Endothelial cell of umbilical vein (primary cell): ENCODE measurements at places on chromosomes 2 and 18. TPM values are rescaled to one million over a fixed set of nuclear protein-coding genes. Genes with fewer than 3 reads are reported as not detected.

GRCh38 chr2:75047992-75048625, 89.7 kb downstream of the POLE4 start:
- DNase-seq, result no peak
- peaks cover 2% of the 10 kb centered on the region for H3K4me1 ChIP-seq
- no peak overlapping the region for H3K4me3 ChIP-seq
- no peaks in the 10 kb centered on the region for H3K27me3 ChIP-seq

DNA sequence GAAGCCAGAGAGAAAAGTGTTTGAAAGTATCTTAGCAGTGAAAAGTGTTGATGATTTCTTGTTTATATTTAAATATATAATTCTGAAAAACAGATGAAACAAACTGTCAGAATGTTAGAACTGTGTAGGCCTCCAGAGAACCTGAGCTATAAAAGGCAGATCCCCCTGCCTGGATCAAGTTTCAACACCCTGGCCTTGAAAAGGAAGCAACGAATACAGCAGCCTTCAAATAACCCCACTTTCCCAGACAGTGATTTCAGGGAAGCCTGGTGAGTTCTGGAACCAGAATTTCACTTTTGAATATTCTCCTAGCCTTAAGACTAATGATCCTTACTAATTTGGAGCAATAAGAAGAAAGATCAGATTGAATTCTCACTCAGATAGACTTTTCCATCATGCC, 13.3 kb upstream of the TRIM43 start:
- H3K27me3 ChIP-seq, result peaks cover 9% of the 10 kb centered on the region
- H3K36me3 ChIP-seq, result no peaks in the 10 kb centered on the region
- H3K4me3 ChIP-seq, result no peak overlapping the region
- no peak overlapping the region for H3K27ac ChIP-seq
- no peak for DNase-seq
- H3K4me1 ChIP-seq, result no peaks in the 10 kb centered on the region

DNA sequence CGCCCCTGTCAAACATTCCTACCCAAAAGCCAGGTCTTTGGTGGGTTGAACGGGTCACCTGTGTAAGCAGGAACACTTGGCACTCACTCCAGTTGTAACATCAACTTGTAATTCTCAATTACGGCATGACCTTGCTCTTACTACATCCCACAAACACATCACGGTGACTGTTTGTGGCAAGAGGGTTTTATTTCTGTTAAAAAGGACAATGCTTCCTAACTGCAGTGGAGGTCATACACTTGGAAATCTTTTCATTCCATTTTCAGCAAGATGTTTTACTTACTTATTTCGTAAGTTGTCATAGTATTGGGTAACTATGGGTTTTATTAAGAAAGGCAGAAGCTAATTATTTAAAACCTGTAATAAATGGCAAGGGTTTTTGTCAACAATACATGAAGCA, 126.1 kb downstream of the ZNF516 start:
- no peak for DNase-seq
- H3K4me1 ChIP-seq, result no peaks in the 10 kb centered on the region
- no peak overlapping the region for H3K27ac ChIP-seq
- no peaks in the 10 kb centered on the region for H3K27me3 ChIP-seq
- H3K4me3 ChIP-seq, result no peak overlapping the region
- H3K36me3 ChIP-seq, result no peaks in the 10 kb centered on the region

GRCh38 chr18:6638447-6638846, 91.1 kb upstream of the ARHGAP28 start:
- H3K4me3 ChIP-seq, result no peak overlapping the region
- H3K36me3 ChIP-seq, result no peaks in the 10 kb centered on the region
- no peaks in the 10 kb centered on the region for H3K4me1 ChIP-seq
- no peaks in the 10 kb centered on the region for H3K27me3 ChIP-seq

DNA sequence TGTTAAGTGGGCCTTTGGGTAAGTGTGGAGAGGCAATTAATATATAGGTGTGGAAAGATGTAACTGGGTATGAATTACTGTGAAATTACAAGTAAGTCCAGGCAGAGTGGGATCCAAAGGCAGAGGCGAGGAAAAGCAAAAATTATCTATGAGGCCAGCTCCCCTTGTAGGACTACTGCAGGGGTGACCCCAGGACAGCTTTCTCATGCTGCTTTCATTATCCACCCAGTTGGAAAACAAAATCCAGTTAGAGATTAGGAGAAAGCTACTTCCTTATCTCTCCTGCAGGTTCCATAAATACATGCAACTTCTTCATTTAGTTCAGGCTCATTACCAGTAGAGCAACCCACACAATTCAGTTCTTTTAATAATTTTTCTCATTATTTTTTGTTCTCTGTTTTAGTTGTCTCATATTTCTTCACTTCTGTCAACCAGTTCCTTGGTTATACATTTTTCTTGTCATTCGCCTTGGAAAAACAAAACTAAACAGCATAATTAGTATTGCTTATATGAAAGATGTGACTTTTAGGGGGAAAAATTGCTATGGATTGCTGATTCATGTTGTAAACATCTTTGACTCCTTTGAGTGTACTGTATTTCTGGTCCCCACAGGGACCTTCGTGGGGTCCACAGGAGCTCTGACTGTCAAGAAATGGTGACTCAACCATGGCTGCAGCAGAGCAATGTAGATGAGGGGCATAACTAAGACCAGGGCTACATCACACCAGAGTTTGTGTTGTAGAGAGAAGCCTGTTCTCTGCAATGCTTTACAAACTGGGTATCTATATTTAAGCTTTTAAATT, 110.4 kb upstream of the PARD3B start:
- peaks cover 4% of the 10 kb centered on the region for H3K4me1 ChIP-seq
- no peak overlapping the region for H3K4me3 ChIP-seq
- no peak for DNase-seq
- no peaks in the 10 kb centered on the region for H3K27me3 ChIP-seq
- H3K27ac ChIP-seq, result no peak overlapping the region

GRCh38 chr18:71405169-71405809, 1116.4 kb downstream of the SOCS6 start:
- H3K27me3 ChIP-seq, result no peaks in the 10 kb centered on the region
- no peaks in the 10 kb centered on the region for H3K36me3 ChIP-seq
- no peak for DNase-seq
- no peak overlapping the region for H3K4me3 ChIP-seq

GRCh38 chr2:36452260-36452659, 96.7 kb downstream of the CRIM1 start:
- H3K4me1 ChIP-seq, result peaks cover 99% of the 10 kb centered on the region
- H3K27me3 ChIP-seq, result no peaks in the 10 kb centered on the region
- DNase-seq, result no peak
- peak overlapping the region; percentile 73 for H3K27ac ChIP-seq
- H3K36me3 ChIP-seq, result peaks cover 14% of the 10 kb centered on the region

DNA sequence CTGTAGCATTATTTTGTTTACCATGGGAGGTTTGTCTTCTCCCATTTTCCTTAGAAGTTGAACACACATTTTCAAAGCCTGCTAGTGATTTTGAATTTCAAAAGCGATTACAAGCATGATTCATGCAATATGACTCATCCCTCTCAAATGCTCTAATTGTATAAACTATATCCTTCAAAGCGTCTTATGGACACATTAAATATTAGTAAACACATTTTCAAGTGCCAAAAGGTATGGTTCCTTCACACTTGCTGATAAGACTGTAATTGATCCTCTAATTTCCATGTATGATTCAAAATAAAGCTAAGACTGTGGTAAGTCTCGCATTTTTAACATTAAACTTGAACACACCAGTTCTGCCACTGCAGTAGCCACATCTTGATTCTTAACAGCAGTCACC, 512.9 kb downstream of the LRRTM4 start:
- no peak overlapping the region for H3K4me3 ChIP-seq
- H3K36me3 ChIP-seq, result no peaks in the 10 kb centered on the region
- H3K4me1 ChIP-seq, result peaks cover 20% of the 10 kb centered on the region
- H3K27ac ChIP-seq, result no peak overlapping the region

GRCh38 chr2:240289701-240290431, 145.6 kb upstream of the GPC1 start:
- no peaks in the 10 kb centered on the region for H3K27me3 ChIP-seq
- no peaks in the 10 kb centered on the region for H3K36me3 ChIP-seq
- no peak overlapping the region for H3K27ac ChIP-seq
- no peaks in the 10 kb centered on the region for H3K4me1 ChIP-seq
- H3K4me3 ChIP-seq, result no peak overlapping the region
- DNase-seq, result no peak

GRCh38 chr2:241773511-241774418, 2.9 kb upstream of the GAL3ST2 start:
- no peaks in the 10 kb centered on the region for H3K27me3 ChIP-seq
- no peak overlapping the region for H3K27ac ChIP-seq
- no peak for DNase-seq

Gene CD207
- total RNA-seq, result not detected in 2 replicates

Gene SRD5A2
- total RNA-seq, result not detected in 2 replicates

Gene LYG2
- not detected in 2 replicates for total RNA-seq

Gene ATP6V1B1
- 0.60 and 0.77 TPM in 2 replicates for total RNA-seq

Gene MAPK4
- total RNA-seq, result not detected in 2 replicates

Gene SPP2
- not detected in 2 replicates for total RNA-seq

Gene ST8SIA5
- total RNA-seq, result 0.32 and 0.62 TPM in 2 replicates

Gene TPO
- not detected in 2 replicates for total RNA-seq

Gene ANKRD53
- total RNA-seq, result 1.3 and 2.2 TPM in 2 replicates
